NK-92 treated with Interleukin-12 subunit alpha and Interleukin-12 subunit beta, amount 100 ng/mL, for 24 hours (cell line): ENCODE measurements at places on chromosomes 7 and 10.

- no peak for DNase-seq
These were observed 12.2 kb upstream of the ZNF273 start for GRCh38 chr7:64890761-64891362.

GRCh38 chr7:17580856-17581255 is 282.4 kb downstream of the AHR start:
- DNase-seq: no peak

DNA sequence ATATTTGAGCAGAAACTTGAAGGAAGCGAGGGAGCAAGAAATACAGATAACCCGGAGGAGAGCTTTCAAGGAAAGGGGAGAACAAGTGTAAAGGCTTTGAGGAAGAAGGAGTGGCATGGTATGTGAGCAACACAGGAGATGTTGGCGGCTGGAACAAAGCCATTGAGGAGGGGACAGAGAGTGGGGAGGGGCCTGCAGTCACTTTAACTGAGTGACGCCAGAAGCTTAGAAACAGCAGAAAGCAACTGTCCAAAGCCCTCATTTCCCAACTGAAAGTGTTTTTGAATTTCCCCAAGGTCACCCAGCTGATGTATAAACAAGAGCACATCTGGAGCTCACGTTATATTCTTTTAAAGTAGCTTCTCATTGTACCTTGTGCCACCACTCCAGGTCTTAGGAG is 19.1 kb downstream of the AUTS2 start:
- no peak for DNase-seq

- DNase-seq: no peak
These were observed 6.1 kb downstream of the GSTO1 start for GRCh38 chr10:104260775-104261115.

DNA sequence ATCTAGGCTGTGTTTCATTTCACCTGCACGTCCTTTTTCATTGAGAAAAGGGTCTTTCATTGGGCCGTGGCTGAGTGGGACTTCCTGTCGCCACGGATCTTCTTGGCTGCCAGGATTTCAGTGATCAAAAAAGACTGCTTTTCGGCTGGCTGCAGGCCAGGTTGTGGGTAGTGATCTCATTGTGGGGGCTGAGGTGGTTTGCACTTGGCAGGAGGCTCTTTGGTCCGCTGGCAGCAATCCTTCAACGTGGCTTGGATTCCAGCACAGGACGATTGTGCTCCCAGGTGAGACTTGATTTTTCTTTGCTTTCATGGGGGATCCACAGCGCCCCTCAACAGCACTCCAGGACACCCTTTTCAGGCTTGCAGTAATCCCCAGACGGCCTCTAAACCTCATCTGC is 29.0 kb upstream of the ZNF273 start:
- no peak for DNase-seq

- DNase-seq: no peak
These were observed 267.5 kb downstream of the CELF2 start for GRCh38 chr10:11285171-11285570.
